Esophagus mucosa (tissue), 1 donor: ENCODE measurements at places on chromosomes 3 and 15. TPM values are rescaled to one million over a fixed set of nuclear protein-coding genes. Genes with fewer than 3 reads are reported as not detected.

DNA sequence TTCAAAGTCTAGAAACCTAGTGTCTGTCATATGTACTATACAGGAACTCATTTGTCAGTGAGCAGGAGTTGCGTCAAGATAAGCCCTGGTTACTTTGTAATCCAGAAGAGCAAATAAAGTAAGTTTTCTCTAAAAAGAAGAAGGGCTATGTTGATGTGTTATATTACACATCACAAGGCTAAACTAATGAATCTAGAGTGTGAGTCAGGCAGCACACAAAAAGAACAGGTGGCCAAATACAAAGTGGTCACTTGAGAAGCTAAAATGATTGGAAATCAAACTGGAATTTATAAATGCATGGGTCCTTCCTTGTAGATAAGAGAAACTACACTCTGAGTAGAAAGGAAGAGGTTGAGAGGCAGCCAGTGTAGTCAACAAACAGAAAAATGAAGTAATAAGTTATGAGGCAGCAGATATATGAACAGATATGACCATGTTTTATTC, 771.6 kb downstream of the DIPK2A start:
- ATAC-seq = no peak

DNA sequence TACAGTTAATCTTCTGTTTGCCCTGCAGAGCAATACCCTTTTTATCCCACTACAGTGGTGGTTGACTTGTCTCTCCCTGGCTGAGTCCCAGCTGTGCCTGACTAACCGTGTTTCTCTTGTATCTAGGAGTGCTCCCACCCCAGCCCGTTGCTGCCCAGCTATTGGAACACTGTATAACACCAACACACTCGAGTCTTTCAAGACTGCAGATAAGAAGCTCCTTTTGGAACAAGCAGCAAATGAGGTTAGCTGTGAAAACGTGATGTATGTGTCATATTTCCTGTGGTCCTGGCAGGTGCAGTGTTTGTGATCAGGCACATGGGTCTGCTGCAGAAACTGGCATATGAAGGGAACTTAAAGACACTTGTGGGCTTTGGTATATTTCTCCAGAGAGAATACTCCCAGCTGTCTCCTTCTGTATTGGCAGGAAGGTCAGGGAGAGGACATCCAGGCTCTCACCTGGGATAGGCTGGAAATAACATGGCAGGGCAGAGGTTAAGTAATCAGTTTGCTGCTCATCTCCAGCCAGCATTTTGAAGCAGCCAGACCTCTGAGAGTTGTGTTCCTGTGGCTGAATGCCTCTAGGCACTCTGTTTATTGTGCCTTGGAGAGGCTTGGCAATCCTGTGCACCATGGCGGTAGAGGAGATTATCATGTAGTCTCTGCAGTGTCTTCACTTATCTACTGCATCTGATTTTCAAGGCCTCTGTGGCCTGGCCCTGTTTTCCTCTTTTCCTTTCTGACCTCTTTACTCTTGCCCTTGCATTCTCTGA, 34.8 kb downstream of the ATG7 start:
- no peak for ATAC-seq

DNA sequence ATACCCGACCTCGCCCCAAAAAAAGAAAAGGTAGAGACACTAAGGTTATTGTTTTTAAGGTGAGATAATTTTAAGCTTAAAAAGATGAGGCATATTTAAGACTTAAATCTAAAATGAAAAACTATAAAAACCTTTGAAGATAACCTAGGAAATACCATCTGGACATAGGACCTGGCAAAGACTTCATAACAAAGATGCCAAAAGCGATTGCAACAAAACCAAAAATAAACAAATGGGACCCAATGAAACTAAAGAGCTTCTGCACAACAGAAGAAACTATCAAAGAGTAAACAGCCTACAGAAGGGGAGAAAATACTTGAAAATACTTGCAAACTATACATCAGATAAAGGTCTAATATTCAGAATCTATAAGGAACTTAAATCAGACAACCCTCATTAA, 80.9 kb downstream of the TMCC1 start:
- no peak for ATAC-seq

The ABCC5 gene
- 35.8 TPM for total RNA-seq

GRCh38 chr3:190122198-190122771, 1.6 kb upstream of the P3H2 start:
- no peak for ATAC-seq

The FGF7 gene
- total RNA-seq = 2.0 TPM

The GHSR gene
- total RNA-seq = not detected

DNA sequence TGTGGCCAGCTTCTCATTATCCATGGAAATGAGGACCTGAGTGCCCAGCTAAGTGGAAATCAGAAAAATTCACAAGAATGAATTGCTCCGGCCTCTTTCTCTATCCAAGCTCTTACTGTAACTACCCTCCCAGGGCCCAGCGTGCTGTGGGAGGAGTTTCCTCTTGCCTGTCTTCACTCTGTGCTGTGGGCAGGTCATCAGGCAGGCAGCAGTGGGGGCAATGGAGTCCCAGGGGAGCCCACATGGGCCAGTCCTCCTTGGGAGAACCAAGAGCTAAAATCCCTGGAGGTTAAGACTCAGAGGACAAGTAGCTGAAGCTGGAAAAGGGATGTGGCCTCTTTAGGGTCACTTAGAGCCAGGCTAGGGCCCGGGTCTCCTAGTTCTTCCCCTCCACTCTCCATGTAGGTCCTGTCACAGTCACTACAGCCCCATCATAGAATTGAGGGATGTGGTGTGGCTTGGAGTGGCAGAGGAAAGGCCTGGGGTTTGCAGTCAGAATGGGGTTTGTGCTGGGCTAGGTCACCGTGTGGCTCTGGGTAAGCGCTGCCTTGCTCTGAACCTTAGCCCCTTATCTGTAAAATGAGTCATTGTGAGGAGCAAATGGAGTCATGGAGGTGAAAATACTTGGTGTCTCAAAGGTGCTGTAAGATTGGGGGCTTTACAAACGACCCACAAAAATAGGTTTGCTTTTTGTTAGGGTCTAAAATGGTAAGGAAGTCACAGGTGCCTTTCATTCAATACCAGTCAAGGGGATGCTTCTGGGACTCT, 3.7 kb downstream of the GASK1A start:
- ATAC-seq = no peak

GRCh38 chr15:34437687-34438086, at the start of gene GOLGA8A:
Gene GOLGA8A, minus strand, starts transcription at chr15:34437808. Its CDS starts 48,117 bp downstream, at chr15:34389691.
- peak; percentile 72 for ATAC-seq

- ATAC-seq = no peak
Observed at GRCh38 chr3:159731254-159731653, 257.4 kb upstream of the IL12A start.

GRCh38 chr3:127848131-127849129, 26.1 kb upstream of the MGLL start:
- peak; percentile 96 for ATAC-seq

- peak; percentile 28 for ATAC-seq
Observed at GRCh38 chr3:13149330-13150108, 76.3 kb upstream of the IQSEC1 start.

The POLQ gene
- 4.7 TPM for total RNA-seq

- no peak for ATAC-seq
Observed at GRCh38 chr3:141306922-141307321, 61.4 kb upstream of the ZBTB38 start.

The MESP2 gene
- 0.40 TPM for total RNA-seq

DNA sequence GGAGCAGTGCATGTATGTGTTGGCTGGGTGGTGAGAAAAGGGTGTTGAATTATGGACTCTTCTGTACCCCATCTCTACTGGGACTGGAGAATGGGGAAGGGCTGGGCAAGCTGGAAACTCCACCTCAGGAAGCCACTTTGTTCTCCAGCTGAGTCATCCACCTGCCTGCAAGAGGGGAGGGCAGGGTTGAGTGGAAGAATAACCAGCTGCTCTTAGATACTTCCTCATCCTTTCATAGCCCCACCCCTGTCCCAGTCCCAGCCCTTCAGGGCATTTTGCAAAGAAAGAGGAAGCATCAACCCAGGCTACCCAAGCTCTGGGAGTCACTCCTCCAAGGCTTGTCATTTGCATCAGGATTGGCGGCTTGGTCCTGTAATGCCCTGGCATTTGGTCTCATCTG, 33.1 kb downstream of the RAB11A start:
- ATAC-seq = peak; percentile 95

The ZNF619 gene
- total RNA-seq = 3.6 TPM

DNA sequence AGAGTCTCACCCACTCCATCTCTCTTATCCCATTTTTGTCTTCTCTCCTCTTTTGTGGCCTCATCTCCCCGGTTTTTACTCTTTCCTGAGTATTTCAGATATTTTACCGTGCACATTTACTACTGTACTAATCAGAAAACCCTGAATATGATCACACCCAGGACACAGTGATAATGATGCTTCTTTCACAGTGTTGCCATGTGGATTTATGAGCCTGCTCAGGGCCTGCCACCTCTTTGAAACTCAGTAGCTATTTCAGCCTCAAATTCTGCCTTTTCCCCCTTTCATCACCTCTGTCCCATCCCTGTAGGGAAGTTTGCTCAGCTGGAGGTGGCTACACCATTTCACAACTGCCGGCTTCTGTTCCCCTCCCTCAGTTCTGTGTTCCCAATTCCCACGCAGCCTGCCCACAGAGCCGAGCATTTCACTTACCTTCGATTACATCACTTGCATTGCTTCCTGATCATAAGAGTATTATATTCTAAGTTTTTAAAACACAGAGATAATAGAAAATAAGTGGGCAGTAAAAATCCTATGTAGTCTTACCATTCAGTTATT, 33.2 kb downstream of the ARNT2 start:
- no peak for ATAC-seq

DNA sequence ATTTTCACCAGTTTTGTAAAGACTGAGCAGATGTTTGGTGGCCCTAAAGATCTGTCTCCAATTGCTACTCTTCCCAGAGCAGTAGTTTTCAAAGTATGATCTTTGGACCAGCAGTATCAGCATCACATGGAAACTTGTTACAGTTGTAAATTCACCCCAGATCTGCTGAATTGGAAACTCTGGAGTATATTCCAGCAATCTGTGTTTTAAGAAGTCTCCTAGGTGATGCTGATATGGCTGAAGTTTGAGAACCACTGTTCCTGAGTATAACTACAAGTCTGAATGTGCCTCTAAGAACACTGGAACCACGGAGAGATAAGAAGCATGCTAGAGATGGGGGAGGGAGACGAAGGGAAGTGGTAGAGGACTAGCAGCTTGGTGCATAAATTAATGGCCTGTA, 45.7 kb downstream of the NUDT16 start:
- no peak for ATAC-seq

The TTC21A gene
- total RNA-seq = 2.3 TPM

GRCh38 chr3:101817992-101818391, 31.3 kb upstream of the NFKBIZ start:
- no peak for ATAC-seq

GRCh38 chr3:140188285-140188684, 253.3 kb downstream of the CLSTN2 start:
- no peak for ATAC-seq

The SLC27A2 gene
- total RNA-seq = 0.92 TPM

DNA sequence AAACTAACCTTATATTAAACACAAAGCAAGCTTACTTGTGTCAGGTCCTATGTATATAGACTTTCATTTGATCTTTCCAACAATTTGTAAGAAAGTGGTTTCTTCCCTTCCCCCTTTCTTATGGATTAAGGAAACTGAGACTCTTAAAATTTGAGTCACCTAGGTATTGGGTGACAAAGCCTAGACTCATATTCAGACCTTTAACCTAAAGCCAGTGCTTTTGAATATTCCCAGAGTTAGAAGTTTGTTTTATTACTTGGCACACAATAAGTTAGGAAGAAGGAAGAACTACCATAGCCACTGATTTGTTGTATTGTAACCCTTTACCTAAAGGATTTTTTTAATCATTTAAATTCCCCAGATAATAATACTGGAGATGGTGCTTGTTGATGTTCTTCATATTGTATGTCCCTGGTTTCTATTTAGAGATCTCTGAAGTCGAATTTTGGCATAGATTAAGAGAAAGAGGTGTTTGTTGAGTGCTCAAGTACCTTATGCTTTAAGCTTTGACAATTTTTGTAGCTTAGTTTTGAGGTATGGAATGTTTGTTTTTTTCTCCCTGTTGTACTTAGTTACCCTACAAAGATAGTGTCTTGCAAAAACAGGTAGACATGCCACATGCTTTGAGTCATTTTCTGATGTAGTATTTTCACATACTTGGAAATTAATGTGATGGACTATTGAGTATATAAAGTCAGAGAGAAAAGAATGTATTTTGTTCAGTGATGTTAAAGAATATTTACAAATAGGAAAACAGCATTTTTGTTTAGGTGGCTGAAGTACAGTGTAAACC, 11.2 kb downstream of the TSC22D2 start:
- no peak for ATAC-seq

The TSC22D2 gene
- total RNA-seq = 28.1 TPM

DNA sequence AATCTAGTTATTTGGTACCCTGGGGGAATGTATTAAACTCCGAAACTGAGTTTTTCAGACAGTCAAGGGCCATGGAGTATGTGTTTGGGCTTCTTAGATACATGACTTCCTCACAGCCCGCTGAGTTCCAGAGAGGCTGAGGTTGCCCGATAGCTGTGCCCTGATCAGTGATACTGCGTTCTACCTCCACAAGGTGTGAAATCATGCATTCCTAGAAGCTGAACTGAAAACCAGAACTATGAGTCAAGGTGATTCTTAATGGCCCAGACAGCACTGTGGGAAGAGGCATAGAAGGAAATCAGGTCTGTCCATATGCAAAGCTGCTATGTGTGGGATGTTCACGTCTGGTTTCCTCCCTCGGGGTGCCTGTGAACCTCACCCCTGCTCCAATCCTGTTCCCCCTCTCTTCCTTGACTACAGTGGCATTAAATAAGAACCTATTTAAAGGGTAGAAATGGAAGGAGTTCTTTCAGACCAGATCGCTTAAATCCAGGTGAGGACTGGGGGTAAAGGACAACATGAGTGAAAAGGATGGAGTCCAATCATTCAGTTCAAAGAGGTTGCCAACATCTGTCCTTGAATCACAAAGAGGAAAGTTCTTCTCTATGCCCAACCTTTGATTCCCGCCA, 74.3 kb downstream of the MYO1E start:
- peak; percentile 83 for ATAC-seq

DNA sequence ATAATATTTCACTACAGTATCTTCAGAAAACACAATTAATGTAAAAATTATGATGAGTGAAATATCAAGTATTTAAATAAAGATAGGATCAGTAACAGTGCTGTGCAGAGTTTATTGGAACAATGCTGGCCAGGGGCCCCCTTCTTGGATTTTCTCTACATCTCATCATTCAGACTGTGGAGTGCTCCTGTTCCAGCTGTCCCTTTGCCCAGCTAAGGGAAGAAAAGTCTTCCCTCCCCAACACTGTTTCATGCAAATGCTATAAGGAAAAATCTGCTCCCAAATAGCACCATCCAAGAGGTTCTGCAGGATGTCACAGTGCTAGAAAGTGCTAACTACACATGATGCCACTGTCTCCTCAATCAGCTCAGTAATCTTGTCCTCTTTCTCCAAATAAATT, 64.5 kb downstream of the RPL39L start:
- ATAC-seq = no peak

- ATAC-seq = no peak
Observed at GRCh38 chr3:100954990-100955389, 38.2 kb downstream of the ABI3BP start.

The AMIGO3 gene
- not detected for total RNA-seq

DNA sequence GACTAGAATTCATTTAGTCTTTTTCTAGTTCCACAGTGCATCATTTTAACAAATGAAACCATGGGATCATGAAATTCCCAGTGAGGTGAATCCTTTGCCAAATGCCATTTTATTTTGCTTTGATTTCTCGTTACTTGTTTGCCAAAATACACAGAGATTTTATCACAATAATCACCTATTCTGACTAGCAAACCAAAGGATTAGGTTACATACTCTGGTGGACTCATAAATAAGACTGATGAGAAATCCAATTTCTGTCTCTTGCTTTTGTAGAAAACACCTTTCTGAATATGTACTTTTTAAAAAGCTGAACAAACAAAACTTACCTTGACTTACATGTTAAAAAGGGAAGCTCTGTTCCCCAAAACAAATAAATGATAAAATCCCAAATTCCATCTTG, 12.2 kb downstream of the ERC2 start:
- no peak for ATAC-seq

The BFSP2 gene
- total RNA-seq = not detected
